ENCODE measurements at places on chromosomes 3 and 15.

DNA sequence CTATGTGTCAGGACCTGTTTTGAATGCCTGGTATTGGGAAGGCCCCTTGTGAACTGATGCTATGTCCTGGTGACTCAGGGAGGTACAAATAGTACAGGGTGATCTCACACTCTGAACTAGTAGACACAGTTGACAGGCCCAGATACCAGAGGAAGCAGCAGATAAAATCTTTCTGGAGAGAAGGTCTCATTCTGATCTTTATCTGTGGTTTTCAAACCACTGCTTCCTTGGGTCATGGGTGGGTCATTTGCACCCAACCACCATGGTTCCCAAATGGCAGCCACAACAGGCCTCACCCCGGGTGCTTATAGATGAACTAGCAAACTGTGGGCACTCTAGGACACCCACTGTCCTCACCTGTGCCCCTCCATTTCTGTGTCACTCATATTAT is 43.4 kb downstream of the PXYLP1 start:
- peaks cover 28% of the 10 kb centered on the region for H3K4me1 ChIP-seq
- H3K36me3 ChIP-seq = no peaks in the 10 kb centered on the region

GRCh38 chr15:101159096-101159935 is 92.5 kb downstream of the CHSY1 start:
- H3K27me3 ChIP-seq = no peaks in the 10 kb centered on the region
- DNase-seq = no peak
- no peaks in the 10 kb centered on the region for H3K36me3 ChIP-seq
- H3K4me1 ChIP-seq = peaks cover 8% of the 10 kb centered on the region
- no peak overlapping the region for H3K4me3 ChIP-seq
- H3K27ac ChIP-seq = no peak overlapping the region

DNA sequence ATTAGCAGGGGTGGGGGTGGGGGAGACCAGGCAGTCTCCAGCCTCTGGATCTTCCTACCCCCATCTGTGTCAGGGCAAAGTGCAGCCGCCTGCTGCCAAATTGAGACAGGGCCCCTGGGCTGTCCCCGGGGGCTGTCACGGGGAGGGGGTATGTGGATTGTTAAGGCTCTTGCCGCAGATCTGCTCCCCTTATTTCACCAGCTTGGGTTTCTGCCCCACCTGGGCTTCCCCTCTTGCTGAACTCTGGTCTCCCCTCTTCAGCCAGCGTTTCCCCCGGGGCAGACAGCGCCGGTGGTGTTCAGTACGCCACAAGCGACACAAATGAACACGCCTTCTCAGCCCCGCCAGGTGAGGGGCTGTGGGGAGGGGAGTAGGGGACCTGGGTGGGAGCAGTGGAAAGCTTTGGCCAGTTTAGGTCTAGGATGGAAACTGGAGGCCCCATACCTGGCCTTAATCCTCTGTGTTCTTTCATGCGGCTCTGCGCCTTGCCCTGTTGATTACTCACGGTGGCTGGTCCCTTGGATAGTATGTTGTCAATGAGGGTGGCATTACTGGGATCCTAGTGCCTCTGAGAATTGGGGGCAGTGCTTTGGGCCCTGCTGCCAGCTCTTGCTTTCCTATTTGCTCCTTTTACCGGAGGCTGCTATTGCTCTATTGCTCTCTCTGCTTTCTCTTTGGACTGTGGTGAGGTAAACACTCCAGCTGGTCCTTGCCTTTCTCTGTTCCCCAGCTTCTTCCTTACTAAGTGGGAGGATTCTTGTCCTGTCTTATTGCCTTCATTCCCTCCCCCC is 1.7 kb downstream of the EIF4G1 start:
- H3K4me3 ChIP-seq = peak overlapping the region; percentile 73
- peaks cover 37% of the 10 kb centered on the region for H3K4me1 ChIP-seq
- peaks cover 8% of the 10 kb centered on the region for H3K36me3 ChIP-seq
- H3K27me3 ChIP-seq = no peaks in the 10 kb centered on the region

- no peak overlapping the region for H3K27ac ChIP-seq
- H3K4me1 ChIP-seq = no peaks in the 10 kb centered on the region
- H3K4me3 ChIP-seq = no peak overlapping the region
- H3K27me3 ChIP-seq = peaks cover 41% of the 10 kb centered on the region
- H3K36me3 ChIP-seq = no peaks in the 10 kb centered on the region
- no peak for DNase-seq
Measured at GRCh38 chr3:12870942-12871341, 29.6 kb upstream of the RPL32 start.

GRCh38 chr3:46971742-46972141 is 4.8 kb downstream of the CCDC12 start:
- no peak overlapping the region for H3K27ac ChIP-seq
- DNase-seq = no peak
- peaks cover 18% of the 10 kb centered on the region for H3K36me3 ChIP-seq
- H3K4me1 ChIP-seq = peaks cover 19% of the 10 kb centered on the region
- H3K4me3 ChIP-seq = no peak overlapping the region
- no peaks in the 10 kb centered on the region for H3K27me3 ChIP-seq

- no peaks in the 10 kb centered on the region for H3K27me3 ChIP-seq
- no peak for DNase-seq
- H3K4me1 ChIP-seq = peaks cover 16% of the 10 kb centered on the region
- H3K4me3 ChIP-seq = no peak overlapping the region
- H3K36me3 ChIP-seq = peaks cover 3% of the 10 kb centered on the region
- H3K27ac ChIP-seq = no peak overlapping the region
Measured at GRCh38 chr3:154244644-154245043, 79.6 kb downstream of the DHX36 start.

DNA sequence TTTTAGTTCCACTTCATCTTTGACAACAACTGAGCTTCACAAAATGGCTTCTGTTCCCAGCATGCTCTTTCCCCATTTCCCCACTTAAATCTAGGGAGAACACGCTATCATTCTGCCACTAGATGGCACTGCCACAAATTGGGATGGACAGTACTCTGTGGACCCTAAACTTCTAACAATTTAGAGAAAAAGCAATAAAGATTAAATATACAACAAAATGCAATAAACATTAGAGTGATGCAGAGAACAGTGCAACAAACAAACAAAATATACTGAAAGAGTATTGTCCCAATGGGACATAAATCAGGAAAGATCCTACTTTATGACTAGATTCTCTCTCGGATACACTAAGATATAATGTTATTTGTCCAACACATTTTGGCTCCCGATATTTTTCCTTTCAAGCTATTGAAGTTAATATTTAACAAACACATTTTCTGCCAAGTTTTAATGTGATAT is 169.7 kb upstream of the TMCO5A start:
- H3K36me3 ChIP-seq = no peaks in the 10 kb centered on the region
- no peak overlapping the region for H3K4me3 ChIP-seq
- no peaks in the 10 kb centered on the region for H3K27me3 ChIP-seq
- H3K27ac ChIP-seq = no peak overlapping the region

DNA sequence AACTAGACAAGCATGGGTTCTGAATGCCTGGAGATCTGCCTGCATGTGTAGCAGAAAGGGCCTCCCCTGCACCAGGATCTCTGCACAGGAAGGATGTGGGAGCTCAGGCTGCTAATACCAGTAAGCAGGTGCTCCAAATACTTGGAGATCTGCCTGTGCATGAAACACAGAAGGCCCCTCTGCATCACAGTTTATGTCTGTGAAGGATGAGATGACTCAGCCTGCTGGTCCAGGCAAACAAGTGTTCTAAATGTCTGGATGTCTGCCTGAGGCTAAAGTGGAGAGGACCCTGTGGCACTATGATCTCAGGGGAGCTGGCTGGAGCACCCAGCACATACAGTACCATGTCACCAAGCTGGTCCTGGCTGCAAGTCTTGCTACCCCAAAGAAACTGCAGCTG is 678.8 kb downstream of the MCTP2 start:
- H3K36me3 ChIP-seq = no peaks in the 10 kb centered on the region
- H3K27me3 ChIP-seq = no peaks in the 10 kb centered on the region
- DNase-seq = peak; percentile 2
- H3K4me1 ChIP-seq = no peaks in the 10 kb centered on the region
- no peak overlapping the region for H3K27ac ChIP-seq
- H3K4me3 ChIP-seq = no peak overlapping the region

DNA sequence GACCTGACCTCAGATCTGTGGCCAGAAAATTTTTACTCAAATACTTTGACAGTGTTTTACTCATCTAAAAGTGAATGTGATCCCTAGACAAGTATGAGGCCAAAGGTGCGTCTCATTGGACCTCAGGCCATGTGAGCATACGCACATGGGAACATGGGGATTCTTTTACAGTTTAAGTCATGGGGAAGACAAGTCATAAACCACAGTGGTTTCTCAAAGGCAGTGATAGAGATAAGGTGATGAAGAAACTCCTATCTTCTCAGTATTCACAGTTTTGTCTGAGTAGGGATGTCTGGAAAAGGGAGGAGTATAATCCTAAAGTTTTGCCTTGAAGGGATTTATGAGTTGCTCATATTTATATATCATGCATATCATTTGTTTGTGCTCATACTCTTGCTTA is 173.8 kb downstream of the FNDC3B start:
- H3K4me3 ChIP-seq = no peak overlapping the region
- no peaks in the 10 kb centered on the region for H3K27me3 ChIP-seq
- H3K36me3 ChIP-seq = no peaks in the 10 kb centered on the region
- peak overlapping the region; percentile 39 for H3K27ac ChIP-seq
- peak; percentile 25 for DNase-seq

- H3K27me3 ChIP-seq = no peaks in the 10 kb centered on the region
- peaks cover 5% of the 10 kb centered on the region for H3K4me1 ChIP-seq
- no peak overlapping the region for H3K4me3 ChIP-seq
- H3K27ac ChIP-seq = no peak overlapping the region
- DNase-seq = no peak
Measured at GRCh38 chr3:46183330-46183729, 24.8 kb downstream of the CCR1 start.

DNA sequence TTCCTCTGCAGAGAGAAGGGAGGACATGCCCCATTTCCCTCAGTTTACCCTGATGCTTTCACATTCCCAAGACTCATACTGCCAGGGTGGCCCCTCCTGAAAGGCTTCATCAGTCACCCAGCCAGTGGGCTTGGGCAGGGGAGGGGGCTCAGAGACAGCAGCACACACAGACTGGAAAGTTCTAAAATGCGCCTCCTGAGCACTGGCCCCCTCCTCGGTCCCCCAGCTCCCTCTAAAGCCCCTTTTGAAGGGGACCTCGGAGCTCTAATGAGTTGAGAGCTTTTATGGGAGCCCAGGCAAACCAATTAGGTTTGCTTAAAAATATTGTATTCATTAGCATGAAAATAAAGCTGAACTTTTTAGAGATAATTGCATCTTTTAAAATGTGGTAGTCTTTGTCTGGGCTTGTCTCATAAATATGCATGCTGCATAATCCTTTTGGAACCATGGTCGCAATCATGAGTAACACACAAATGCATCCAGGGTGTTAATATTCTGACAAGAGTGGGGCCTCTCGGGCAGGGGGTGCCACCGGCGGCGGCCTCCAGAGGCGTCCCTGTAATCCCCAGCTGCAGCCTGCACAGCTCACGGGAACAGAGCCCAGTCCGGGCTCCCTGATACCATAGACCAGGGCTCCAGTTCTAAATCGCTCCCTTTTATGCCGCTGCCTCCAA is 78.5 kb downstream of the RPLP1 start:
- no peak overlapping the region for H3K4me3 ChIP-seq
- H3K27ac ChIP-seq = no peak overlapping the region
- peaks cover 18% of the 10 kb centered on the region for H3K27me3 ChIP-seq
- DNase-seq = no peak

DNA sequence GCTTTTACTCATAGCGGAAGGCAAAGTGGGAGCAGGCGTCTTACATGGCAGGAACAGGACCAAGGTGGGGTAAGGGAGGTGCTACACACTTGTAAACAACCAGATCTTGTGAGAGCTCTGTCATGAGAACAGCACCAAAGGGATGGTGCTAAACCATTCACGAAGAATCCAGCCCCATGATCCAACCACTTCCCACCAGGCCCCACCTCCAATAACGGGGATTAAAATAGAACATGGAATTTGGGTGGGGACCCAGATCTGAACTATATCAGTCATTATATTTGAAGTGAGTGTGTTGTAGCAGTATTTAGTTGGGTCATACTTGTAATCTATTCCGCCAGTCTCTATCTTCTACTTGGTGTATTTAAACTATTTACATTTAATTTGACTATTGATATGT is 190.9 kb downstream of the RPLP1 start:
- H3K27me3 ChIP-seq = peaks cover 14% of the 10 kb centered on the region
- peaks cover 3% of the 10 kb centered on the region for H3K4me1 ChIP-seq
- no peak for DNase-seq
- no peak overlapping the region for H3K4me3 ChIP-seq
- no peak overlapping the region for H3K27ac ChIP-seq

DNA sequence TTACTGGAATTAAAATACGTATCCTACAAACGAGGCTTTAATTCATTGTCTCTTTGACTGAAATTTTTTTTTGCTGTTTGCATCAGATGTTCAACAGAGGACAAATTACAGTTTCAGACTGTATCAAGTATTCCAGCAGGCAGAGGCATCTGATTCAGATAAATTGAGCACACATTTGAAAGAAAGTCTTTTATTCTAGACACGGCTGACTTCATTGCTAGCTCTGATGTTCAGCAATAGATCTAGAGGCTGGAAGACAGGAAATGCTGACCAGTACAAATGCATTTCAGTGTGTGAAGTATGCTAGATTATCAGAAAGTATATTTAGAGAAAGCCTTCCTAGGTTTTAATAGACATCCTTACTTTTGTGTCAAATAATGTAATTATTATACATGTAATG is 472.2 kb downstream of the NLGN1 start:
- H3K27ac ChIP-seq = no peak overlapping the region
- H3K4me1 ChIP-seq = no peaks in the 10 kb centered on the region
- no peak overlapping the region for H3K4me3 ChIP-seq
- no peak for DNase-seq
- H3K36me3 ChIP-seq = no peaks in the 10 kb centered on the region

DNA sequence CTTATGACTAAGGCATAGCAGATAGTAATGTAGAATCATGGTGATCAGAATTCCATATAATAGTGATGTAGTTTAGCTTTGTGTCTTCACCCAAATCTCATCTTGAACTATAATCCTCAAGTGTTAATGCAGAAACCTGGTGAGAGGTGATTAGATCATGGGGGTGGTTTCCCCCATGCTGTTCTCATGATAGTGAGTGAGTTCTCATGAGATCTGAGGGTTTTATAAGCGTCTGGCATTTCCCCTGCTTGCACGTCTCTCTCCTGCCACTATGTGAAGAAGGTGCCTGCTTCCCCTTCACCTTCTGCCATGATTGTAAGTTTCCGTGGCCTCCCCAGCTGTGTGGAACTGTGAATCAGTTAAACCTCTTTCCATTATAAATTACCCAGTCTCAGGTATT is 138.7 kb upstream of the CBLB start:
- H3K27me3 ChIP-seq = no peaks in the 10 kb centered on the region
- H3K36me3 ChIP-seq = no peaks in the 10 kb centered on the region
- H3K4me3 ChIP-seq = no peak overlapping the region
- no peak overlapping the region for H3K27ac ChIP-seq

- no peak overlapping the region for H3K27ac ChIP-seq
- no peak for DNase-seq
- no peaks in the 10 kb centered on the region for H3K27me3 ChIP-seq
- H3K4me1 ChIP-seq = no peaks in the 10 kb centered on the region
Measured at GRCh38 chr3:59438492-59438891, 388.7 kb upstream of the CFAP20DC start.

Measured in keratinocyte (primary cell).